ENCODE measurements at places on chromosomes 2 and 18. TPM values are rescaled to one million over a fixed set of nuclear protein-coding genes. Genes with fewer than 3 reads are reported as not detected.

DNA sequence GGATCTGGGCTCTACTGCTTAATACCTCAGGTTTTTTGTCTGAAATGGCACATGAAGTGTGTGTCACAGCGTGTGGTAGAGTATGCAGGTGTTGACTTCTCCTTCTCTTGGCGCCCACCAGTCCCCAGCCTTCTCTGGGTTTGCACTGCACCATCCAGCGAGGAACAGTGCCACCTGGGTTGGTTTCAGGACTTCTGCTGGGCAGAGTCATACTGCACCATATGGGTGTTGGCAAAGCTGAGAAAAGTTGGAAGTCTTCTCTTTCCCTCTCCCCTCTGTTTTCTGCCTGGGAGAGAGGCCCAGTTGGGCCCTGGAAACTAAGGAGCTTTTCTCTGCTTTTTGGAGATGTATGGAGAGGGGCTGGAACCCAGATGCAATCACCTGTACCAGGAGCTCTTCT, 43.8 kb downstream of the TMEM185B start:
- no peak for DNase-seq
- H3K27ac ChIP-seq: no peak overlapping the region
- no peaks in the 10 kb centered on the region for H3K27me3 ChIP-seq
- H3K4me3 ChIP-seq: no peak overlapping the region
- H3K4me1 ChIP-seq: peaks cover 56% of the 10 kb centered on the region

- peaks cover 4% of the 10 kb centered on the region for H3K27me3 ChIP-seq
- DNase-seq: no peak
- peaks cover 44% of the 10 kb centered on the region for H3K4me1 ChIP-seq
- H3K36me3 ChIP-seq: peaks cover 17% of the 10 kb centered on the region
Measured at GRCh38 chr2:196925051-196925767, 1.3 kb downstream of the PGAP1 start.

- H3K27ac ChIP-seq: no peak overlapping the region
- no peak overlapping the region for H3K4me3 ChIP-seq
Measured at GRCh38 chr2:64288321-64289193, 144.3 kb upstream of the PELI1 start.

DNA sequence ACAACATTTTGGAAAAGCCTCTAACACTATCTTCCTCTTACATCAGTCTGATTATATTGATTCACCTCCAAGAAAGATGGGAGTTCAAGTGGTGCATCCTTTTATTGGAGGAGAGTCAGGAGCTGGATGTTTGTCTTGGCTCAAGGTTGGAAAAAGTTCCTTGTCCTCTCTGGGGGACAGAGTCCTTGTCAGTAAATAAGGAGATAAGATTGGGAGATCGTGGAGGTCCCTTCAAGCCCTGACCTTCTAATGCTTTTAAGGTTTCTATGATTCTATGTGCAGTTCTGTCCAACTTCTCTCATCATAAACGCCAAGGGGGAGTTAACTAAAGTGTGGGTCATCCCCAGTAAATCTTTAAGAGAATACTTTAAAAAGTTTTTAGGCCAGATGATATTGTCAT, 60.9 kb upstream of the CCBE1 start:
- no peak overlapping the region for H3K4me3 ChIP-seq
- H3K4me1 ChIP-seq: no peaks in the 10 kb centered on the region
- H3K27me3 ChIP-seq: peaks cover 1% of the 10 kb centered on the region
- no peak for DNase-seq

GRCh38 chr2:112627060-112628040, 18.4 kb upstream of the SLC20A1 start:
- peaks cover 2% of the 10 kb centered on the region for H3K27me3 ChIP-seq
- peak overlapping the region; percentile 88 for H3K27ac ChIP-seq
- H3K4me3 ChIP-seq: peak overlapping the region; percentile 46
- peak; percentile 18 for DNase-seq
- H3K36me3 ChIP-seq: no peaks in the 10 kb centered on the region
- H3K4me1 ChIP-seq: peaks cover 73% of the 10 kb centered on the region

DNA sequence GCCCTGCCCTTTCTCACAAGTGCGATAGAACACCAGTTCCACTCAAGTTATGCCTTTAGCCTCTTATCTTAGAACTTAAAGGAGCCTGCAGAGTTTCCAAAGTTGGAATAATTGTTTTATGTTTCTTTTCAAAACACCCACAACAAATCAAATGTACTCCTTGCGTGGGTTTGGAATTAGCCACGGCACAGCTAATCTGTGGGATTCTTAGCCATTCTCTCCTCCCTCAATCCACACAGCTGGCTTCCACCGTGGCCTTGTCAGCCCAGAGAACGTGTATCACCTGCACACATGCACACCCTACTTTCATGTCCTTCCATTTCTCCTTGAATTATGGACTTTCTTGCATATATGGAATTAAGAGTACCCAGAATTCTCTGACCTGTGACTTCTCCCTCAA, 135.1 kb upstream of the LTBP1 start:
- no peak for DNase-seq
- no peaks in the 10 kb centered on the region for H3K4me1 ChIP-seq
- H3K27me3 ChIP-seq: no peaks in the 10 kb centered on the region

DNA sequence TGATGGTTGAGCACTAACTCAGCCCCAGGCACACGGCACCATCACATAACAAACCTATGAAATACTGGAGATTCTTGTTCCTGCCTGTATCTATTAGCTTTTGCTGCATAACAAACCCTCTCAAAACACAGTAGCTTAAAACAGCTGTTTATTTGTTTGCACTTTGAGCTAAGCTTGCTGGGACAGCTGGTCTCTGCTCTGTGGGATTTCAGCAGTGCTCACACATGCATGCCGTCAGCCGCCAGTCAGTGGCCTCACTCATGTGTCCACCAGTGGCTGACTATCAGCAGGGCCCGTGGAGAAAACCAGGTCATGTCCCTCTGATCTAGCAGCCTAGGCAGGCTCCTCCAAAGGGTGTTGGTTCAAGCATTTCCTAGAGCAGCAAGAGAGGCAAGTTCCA, 52.8 kb upstream of the RAB12 start:
- DNase-seq: no peak
- H3K4me3 ChIP-seq: no peak overlapping the region
- no peaks in the 10 kb centered on the region for H3K27me3 ChIP-seq
- no peak overlapping the region for H3K27ac ChIP-seq
- no peaks in the 10 kb centered on the region for H3K4me1 ChIP-seq
- no peaks in the 10 kb centered on the region for H3K36me3 ChIP-seq

DNA sequence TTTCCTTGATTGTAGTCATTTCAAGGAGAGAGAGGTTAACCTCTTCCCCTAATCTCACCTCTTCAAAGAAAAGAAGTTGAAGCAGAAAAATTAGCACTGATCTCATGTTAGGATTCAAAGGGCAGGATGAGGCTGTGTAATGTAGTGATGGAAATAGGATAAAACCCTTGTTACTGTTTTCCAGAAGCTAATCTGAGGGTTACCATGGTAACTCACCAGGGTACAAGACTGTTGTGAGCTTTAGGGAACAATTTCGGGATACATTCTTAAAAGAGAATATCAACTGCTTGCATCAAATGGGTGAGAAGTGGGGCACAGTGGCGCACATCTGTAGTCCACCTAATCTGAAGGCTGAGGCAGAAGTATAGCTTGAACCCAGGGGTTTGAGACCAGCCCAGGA, 64.9 kb upstream of the SLC39A10 start:
- H3K4me3 ChIP-seq: no peak overlapping the region
- no peaks in the 10 kb centered on the region for H3K36me3 ChIP-seq
- H3K4me1 ChIP-seq: peaks cover 8% of the 10 kb centered on the region
- no peak overlapping the region for H3K27ac ChIP-seq
- no peaks in the 10 kb centered on the region for H3K27me3 ChIP-seq

DNA sequence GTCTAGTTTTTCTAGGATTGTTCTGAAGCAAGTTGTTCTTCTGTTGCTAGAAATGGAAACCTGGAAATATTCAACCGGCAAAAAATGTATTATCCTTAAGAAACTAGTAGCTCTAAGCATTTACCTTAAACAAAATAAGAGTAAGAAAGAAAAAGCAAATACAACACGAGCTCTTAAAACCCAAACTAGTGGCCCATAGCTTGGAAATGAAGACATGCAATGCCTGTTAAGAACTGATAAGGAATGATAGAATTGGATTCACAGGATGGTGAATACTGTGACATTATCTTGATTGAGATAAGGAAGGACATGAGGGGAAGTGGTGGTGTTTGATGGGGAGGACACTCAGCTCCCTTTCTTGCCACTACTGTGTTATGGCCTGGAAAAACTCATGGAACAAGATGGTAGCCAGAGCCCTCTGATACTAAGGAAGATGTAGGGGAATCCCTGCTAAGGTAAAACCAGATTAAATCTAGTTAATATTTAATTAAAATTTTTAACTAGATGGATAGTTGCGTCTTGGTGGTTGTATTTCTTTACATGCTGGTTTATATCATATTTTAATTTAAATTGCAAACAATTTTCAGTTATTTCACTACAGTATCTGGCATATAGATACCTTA, 193.8 kb downstream of the LPIN1 start:
- peaks cover 9% of the 10 kb centered on the region for H3K4me1 ChIP-seq
- H3K27ac ChIP-seq: no peak overlapping the region

GRCh38 chr2:234060236-234060635, 9.7 kb downstream of the SPP2 start:
- H3K4me3 ChIP-seq: no peak overlapping the region
- H3K27ac ChIP-seq: no peak overlapping the region
- no peaks in the 10 kb centered on the region for H3K4me1 ChIP-seq

DNA sequence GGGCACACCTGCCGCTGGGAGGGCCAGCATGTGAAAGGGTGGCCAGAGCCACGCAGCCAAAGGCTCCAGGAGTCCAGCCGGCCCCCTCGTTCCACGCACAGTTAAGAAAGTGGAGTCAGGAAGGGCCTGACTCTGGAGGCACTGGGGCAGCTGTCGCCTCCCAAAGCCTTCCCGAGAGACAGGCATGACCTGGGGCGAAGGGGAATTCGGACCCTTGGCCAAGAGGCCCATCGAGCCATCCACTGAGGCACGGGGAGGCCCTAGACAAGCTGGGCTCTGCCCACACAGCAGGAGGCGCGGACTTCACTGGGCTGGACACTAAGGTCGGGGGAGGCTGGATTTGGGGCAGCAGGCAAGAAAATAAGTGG, 38.5 kb upstream of the SNED1 start:
- H3K4me3 ChIP-seq: no peak overlapping the region
- peak; percentile 7 for DNase-seq
- no peaks in the 10 kb centered on the region for H3K4me1 ChIP-seq
- H3K27me3 ChIP-seq: no peaks in the 10 kb centered on the region
- H3K36me3 ChIP-seq: no peaks in the 10 kb centered on the region
- H3K27ac ChIP-seq: no peak overlapping the region

DNA sequence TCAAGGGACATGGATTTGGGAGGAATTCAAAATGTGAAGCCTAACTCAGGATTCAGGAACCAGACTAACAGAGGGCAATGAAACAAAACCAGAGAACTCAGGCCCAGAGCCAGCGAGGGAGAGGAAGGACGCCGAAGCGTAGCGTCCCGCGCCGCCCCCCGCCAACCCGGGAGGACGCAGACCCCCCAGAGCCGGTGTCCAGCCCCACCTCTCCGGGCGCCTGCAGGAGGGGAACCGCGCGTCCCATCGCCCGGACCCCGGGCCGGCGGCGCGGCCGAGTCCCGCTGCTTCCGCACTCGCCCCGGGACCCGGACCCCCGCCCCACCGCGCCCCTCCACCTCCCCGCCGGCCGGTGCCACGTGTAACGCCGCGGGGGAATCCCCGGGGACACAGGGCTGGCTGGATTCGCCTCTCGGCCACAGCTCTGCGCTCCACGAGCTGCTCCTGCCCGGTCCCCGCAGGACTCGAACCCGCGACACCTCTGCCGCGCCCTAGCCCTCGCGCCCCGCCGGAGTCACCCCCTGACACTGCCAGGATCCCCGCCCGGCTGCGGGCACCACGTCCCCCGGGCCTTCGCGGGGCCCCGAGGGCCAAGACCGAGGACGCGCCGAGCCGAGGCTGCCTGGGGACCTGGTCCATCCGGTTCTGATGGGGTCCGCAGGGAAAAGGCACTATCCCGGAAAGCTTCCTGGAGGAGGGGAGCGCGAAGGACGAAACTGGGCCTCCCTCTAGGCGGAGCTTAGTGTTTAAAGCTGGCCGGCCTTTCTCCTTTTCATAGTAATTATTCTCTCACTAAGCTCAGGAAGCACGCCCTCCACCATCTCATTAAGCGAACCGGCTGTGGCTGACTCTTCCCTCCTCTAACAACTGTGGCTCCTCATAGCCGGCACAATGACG, 40.4 kb upstream of the FAM124B start:
- H3K4me1 ChIP-seq: peaks cover 10% of the 10 kb centered on the region
- peaks cover 40% of the 10 kb centered on the region for H3K27me3 ChIP-seq
- peak overlapping the region; percentile 51 for H3K4me3 ChIP-seq
- no peaks in the 10 kb centered on the region for H3K36me3 ChIP-seq
- DNase-seq: peak; percentile 13

GRCh38 chr2:241546771-241547498, 11.6 kb upstream of the BOK start:
- no peak overlapping the region for H3K4me3 ChIP-seq
- DNase-seq: no peak
- H3K27me3 ChIP-seq: peaks cover 34% of the 10 kb centered on the region

DNA sequence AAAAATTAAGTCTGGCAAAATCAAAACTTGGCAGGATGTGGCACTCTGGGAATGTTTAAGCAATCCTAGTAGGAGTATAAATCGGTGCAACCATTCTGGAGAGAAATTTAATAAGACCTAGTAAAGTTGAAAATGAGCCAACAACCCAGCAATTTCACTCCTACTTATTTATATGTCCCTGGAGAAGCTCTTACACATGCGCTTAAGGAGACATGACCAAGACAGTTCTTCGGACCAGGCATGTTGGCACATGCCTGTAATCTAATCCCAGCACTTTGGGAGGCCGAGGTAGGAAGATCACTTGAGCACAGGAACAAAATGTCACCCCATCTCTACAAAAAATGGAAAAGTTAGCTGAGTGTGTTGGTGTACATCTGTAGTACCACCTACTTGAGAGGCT, 374.6 kb upstream of the LYPD1 start:
- H3K27ac ChIP-seq: no peak overlapping the region
- H3K4me3 ChIP-seq: no peak overlapping the region
- no peaks in the 10 kb centered on the region for H3K4me1 ChIP-seq
- no peaks in the 10 kb centered on the region for H3K27me3 ChIP-seq
- no peaks in the 10 kb centered on the region for H3K36me3 ChIP-seq

DNA sequence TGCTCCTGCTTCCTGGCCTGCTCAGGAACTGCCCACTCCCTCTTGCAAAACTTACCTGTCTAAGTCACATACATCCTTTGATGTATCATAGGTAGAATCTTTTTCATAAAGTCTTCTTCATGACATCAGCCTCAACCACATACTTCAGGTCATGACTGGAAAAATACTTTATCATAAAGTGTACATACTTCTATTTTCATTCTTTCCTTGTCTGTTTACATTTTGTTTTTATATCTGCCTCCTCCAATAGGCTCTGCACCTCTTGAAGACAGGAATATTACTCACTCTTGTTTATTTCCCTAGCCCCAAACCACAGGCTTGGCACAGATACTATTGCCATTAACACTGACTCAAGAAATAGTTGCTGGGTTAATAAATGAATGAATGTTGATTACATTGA, 43.6 kb upstream of the ZNF804A start:
- H3K36me3 ChIP-seq: no peaks in the 10 kb centered on the region
- no peaks in the 10 kb centered on the region for H3K27me3 ChIP-seq
- no peak overlapping the region for H3K4me3 ChIP-seq
- H3K4me1 ChIP-seq: no peaks in the 10 kb centered on the region
- H3K27ac ChIP-seq: no peak overlapping the region
- no peak for DNase-seq

GRCh38 chr2:39881494-39881893, 102.4 kb upstream of the THUMPD2 start:
- H3K27ac ChIP-seq: no peak overlapping the region
- DNase-seq: no peak
- no peak overlapping the region for H3K4me3 ChIP-seq
- no peaks in the 10 kb centered on the region for H3K4me1 ChIP-seq
- H3K36me3 ChIP-seq: no peaks in the 10 kb centered on the region

Gene GAREM1
- total RNA-seq: not detected

Gene LIMS3
- total RNA-seq: 3.3 TPM

Gene UPP2
- total RNA-seq: not detected

Gene RNF125
- total RNA-seq: 37.6 TPM

Gene MOCOS
- total RNA-seq: 0.36 TPM

Gene ST3GAL5
- total RNA-seq: 11.5 TPM
